ENCODE measurements at places on chromosomes 7 and 10.

DNA sequence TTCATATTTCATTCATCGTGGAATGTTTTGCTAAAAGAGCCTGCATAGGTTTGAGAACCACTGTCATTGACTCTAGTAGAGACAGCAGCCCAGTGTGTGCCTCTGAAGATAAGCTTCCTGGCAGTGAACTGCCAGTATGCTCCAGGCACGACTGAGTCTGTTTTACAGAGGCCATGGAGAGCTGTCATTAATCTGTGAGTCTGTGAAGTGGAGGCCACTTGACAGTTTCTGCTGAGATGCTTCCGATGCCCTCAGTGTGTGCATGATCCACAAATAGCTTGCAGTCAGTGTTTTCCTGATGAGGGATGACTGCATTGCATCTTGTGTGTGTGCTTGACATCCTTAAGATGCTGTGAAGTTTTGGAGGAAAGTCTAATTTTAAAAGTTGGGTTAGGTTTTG lies 162.2 kb downstream of the PFKFB3 start:
- no peak for DNase-seq

- peak; percentile 95 for DNase-seq
These were observed 22.9 kb downstream of the DNAJB12 start for GRCh38 chr10:72331575-72332422.

- peak; percentile 35 for DNase-seq
These were observed 13.4 kb downstream of the NOD1 start for GRCh38 chr7:30465046-30465810.

DNA sequence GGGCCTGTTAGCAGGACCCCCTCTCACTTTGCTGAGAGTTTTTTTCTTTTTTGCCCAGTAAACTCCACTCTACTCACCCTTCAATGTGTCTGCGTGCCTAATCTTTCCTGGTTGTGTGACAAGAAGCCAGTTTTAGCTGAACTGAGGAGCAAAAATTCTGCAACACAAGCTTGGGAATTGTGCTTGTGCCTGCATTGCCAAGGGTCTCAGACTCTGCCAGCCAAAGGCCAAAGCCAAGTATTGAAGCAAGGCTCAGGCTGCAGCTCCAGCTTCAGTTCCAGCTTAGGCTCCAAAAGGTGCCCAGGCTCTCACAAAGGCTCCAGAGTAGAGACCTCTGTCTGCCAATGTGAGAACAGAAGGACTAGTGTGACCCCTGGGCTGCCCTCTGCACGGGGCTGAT lies 4.2 kb upstream of the CPA2 start:
- DNase-seq: no peak

DNA sequence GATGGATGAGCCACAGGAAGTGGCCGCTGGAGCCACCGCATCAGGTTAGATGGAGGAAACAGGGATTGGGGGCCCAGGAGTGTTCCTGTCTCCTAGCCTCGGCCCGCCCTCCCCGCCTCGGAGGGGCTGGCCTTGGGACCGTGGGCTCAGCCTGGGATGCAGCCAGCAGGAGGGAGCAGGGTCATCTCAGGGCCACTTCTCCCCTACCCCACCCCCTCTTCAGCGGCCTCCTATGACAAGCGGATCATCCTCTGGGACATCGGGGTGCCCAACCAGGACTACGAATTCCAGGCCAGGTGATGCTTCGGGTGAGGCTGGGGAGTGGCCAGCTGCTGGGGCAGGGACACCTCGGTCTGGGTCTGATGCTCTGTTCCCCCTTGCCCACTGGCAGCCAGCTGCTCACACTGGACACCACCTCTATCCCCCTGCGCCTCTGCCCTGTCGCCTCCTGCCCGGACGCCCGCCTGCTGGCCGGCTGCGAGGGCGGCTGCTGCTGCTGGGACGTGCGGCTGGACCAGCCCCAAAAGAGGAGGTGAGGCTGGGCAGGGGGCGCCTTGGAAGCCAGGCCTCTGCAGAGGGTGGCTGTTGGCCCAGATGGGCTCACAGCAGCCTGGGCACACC lies 4.7 kb downstream of the LRWD1 start:
- DNase-seq: no peak
